ENCODE measurements at places on chromosomes 4 and X.

- no peak for DNase-seq
Observed at GRCh38 chrX:22594766-22595165, 322.1 kb downstream of the CBLL2 start.

- DNase-seq: no peak
Observed at GRCh38 chr4:74635074-74635473, 159.2 kb downstream of the BTC start.

DNA sequence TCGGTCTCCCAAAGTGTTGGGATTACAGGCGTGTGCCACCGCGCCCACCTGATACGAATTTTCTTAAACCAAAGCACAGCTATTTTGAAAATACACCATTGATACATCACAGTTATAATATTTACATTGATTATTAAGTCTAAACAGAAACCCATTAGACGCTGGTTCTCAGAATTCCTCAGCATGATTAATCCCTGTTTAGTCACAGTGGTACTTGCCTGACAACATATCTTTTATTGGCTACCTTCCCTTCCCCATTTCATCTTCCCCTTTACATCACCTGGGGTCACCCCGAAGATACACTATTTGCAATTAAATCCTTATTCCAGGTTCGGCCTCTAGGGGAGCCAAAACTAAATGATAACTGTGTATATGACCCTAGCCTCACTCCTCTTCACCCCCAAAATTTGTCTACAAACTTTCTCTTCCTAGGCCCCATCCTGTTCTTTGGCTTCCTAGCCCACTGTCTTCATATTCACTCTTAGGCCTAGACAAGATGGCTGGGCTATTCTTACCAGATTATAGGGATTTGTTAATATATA is 36.8 kb upstream of the IL1RAPL1 start:
- DNase-seq: no peak

GRCh38 chr4:138509346-138509745 is 267.2 kb upstream of the SLC7A11 start:
- DNase-seq: no peak

DNA sequence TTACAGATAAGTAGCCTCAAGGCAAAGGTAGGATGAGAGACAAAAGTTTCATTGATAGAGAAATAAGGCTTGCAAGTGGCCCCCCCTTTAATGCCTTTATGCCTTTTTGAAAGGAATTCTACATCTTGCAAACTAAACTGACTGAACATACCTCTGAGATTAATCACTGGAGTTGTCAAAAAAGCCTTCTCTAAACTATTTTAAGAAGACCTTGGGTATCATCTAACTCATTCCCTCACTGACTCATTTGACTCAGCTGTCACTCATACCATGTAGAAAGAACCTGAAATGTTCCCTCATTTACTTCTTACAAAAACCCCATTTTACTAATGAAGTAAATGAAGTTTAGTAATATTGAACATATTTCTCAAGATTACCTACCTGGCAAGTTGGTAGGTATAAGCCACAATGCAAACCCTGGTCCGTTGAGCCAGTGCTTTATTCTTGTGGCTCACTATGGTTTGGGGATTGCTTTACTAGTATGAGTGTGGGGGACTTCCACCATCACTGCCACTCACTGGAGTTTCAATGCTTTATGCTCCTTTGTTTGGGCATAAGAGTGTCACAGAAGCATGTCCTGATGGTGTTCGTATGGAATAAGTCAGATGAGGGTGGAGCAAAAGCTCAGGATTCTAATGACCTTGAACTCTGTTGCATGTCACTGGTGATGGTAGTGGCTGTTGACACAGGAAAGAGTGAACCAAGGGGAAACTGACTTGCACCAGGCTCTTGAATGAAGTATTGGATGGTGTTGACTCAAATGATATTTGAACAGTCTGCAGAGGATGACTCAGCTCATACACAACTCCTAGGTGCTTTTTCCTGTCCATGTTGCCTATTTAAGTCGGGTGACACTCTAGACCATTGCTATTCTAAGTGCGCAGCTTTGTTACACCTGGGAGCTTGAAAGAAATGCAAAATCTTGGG is 305.5 kb upstream of the EMCN start:
- no peak for DNase-seq

DNA sequence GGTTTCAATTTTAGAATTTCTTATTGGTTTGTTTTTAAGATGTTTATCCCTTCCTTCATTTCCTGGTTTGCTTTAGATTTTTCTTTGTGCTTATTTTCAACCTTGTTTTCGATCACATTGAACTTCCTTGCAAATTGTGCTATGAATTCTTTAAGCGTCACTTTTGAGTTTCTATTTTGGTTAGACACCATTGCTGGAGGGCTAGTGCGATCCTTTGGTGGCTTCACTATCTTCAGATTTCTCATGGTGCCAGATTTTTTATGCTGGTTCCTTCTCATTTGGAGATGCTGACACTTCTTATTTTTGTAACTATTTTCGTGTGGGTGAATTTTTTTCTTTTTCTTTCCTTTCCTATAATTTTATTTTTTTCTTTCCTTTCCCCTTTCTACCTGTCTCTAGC is 227.2 kb upstream of the HDX start:
- DNase-seq: no peak

DNA sequence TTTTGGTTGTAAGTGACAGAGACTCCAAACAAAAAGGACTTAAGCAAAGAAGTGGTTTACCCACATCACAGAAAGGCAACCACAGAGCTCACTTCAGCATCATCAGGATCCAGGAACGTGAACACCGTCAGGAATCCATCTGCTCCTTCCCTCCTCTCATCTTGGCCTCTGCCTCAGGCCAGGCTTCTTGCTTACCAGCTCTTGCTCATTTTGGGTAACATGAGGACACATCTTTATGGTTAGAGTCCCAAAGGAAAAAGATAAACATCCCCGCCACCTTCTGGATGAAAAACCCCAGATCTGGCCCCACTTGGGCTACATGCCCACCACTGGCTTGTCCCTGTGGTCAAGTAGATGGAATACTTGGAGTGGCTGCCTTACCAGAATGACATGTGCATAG is 176.8 kb upstream of the RPL34 start:
- DNase-seq: no peak

- no peak for DNase-seq
Observed at GRCh38 chrX:96611619-96612362, 72.9 kb upstream of the DIAPH2 start.

- no peak for DNase-seq
Observed at GRCh38 chr4:166421556-166422156, 548.6 kb downstream of the TLL1 start.

GRCh38 chr4:117481742-117482141 is 396.4 kb upstream of the TRAM1L1 start:
- DNase-seq: no peak

DNA sequence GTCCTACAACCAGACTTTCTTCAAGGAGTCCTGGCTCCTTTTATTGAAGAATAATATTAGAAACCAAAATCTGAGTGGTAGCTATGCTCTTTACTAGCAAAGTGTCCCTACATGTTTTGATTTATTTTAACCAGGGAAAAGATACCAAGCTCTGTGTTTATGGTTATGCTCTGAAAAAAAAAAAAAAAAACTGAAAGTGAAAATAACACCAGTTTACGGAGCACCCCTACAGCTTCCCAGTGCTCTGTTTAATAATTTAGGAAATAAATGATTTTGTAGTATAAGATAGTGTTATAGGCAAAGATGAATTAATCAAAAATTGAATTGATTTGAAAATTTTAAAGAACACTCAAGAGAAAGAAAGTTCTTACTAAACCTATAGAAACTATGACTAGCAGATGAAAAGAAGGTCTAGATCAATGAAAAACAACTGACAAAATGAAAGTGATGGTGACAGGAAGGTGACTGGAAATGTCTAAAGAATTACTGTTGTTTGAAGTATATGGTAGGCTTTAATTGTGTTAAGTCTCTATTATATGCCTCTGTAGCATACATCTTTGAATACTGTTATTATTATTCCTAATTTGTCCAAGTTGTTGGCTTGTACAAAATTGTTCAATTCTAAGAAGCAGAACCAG is 1698.4 kb upstream of the PCDH10 start:
- DNase-seq: no peak

- DNase-seq: no peak
Observed at GRCh38 chr4:5200513-5200912, 149.2 kb downstream of the STK32B start.

DNA sequence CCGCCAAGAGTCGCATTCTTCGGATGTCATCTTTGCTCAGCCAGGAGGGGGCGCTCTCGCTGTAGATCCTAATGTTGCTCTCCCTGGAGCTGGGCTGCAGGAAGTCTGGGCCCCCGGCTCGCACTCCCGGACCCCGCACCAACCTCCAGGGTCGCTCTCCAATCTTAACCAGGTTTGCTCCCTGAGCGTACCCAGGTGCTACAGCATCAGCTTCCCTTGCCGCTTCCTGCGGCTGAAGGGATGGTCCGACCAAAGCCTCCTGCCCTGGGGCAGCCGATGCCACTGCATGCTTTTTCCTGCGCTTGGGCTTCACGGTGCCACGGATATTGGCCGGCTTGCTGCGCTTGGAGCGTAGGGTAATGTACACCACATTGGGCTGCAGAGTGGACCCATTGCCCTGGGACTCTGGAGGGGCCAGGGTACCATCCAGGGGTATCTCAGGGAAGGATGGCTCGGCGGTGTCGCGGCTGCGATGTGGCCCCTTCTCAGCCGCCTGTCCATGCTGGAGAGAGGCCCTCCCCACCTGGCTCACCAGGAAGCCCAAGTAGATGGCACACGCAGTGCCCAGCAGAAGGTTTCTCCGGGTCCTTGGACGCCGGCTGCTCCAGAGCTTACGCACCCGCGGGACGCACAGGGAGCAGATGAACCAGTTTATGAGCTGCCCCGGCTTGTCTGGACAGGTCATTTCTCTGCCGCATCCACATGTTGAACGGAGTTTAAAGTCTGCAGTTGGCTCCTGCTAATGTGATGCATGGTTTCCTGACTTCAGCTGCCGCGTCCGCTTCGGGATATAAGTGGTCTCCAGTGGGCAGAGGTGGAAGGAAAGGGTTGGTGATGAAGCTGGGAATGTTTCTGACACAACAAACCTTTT is 1.9 kb downstream of the GASK1B start:
- DNase-seq: no peak

GRCh38 chrX:68719904-68720614 is 72.6 kb downstream of the STARD8 start:
- DNase-seq: no peak

GRCh38 chr4:147830987-147831386 is 99.1 kb downstream of the ARHGAP10 start:
- peak; percentile 25 for DNase-seq

- DNase-seq: no peak
Observed at GRCh38 chrX:10393899-10394298, 226.5 kb downstream of the MID1 start.

- DNase-seq: no peak
Observed at GRCh38 chr4:8699479-8700145, 107.0 kb downstream of the CPZ start.

DNA sequence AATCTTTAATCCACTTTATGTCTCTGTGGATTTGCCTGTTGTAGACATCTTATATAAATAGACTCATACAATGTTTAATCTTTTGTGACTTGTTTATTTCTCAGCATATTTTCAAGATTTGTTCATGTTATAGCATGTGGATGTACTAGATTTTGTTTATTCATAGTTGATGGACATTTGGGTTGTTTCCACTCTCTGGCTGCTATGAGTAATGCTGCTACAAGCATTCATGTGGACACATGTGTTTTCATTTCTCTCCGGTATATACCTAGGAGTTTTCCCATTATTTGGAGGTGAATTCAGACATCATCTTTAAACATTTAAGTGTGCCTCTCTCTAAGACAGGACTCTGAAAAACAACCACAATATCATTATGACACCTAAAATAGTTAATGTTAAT is 2.3 kb downstream of the IKBKG start:
- no peak for DNase-seq

- DNase-seq: no peak
Observed at GRCh38 chr4:84699001-84699671, 116.2 kb downstream of the CDS1 start.

GRCh38 chrX:136863826-136864225 is 16.7 kb downstream of the RBMX start:
- DNase-seq: no peak

DNA sequence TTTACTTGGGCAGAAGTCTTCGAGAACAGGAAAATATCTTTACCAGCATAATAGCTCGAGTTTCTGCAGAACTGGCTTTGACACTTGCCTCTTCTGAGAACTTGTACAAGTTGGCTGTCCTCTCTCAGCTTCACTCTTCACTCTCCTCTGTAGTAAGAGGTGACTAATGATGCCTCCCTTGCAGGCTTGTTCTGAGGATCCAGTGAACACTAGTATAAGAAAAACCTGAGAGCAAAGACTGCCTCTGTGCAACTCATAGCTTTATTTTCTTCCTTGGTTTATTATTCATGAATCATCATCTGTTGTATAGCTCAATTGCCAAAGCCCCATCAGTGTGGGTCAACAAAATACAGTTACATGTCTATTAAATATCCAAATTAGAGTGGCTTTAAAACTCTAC is 266.7 kb upstream of the CLNK start:
- DNase-seq: no peak

GRCh38 chr4:26420438-26420837 is 69.8 kb downstream of the CCKAR start:
- DNase-seq: no peak

GRCh38 chrX:70553516-70553915 is 108.9 kb downstream of the DLG3 start:
- DNase-seq: no peak

DNA sequence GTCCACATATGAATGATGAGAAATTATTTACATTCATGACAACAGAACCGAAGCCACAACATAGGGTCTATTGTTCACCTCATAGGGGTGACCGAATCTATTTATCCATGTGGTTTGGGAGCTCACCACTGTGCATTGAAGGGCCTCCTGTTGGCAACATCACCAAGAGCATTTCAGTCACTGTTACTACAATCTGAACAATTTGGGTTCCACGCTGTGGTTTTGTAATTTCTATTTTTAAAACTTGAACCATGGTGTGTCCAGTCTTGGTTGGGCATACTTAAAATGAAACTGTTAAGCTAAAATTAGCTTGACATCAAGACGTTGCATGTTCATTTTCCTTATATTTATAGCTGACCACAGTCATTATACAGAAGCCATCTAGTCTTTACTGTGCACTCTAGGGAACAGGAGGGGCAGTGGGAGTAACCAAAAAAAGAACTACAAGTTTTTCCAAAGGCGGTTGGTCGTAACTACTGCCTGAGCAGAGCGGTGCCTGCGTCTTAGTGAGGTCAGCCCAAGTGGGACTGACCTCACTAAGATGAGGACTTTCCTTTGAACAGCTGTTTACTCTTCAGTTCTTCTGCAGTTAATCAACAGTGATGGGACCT is 192.1 kb downstream of the SPRY1 start:
- peak; percentile 19 for DNase-seq

GRCh38 chr4:53800741-53801140 is 209.5 kb upstream of the LNX1 start:
- no peak for DNase-seq

- no peak for DNase-seq
Observed at GRCh38 chrX:36445566-36445965, 526.0 kb downstream of the CFAP47 start.

DNA sequence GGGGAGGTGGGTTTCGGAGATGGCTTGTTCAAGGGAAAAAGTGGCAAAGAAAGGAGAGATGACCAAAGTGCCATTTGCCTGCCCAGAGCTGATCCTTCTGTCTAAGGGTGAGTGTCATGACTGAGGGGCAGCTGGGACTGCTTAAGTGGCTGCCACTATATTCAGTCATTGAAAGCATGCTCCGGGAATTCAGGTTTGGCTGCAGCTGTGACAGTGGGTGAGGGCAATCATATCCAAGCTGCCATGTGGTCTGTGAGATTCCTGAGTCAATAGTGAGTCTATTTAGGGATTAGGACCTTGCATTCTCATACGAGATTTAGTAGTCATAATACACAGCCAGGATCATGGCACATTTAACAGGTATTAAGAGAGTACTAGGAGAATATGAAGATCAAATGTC is 138.8 kb upstream of the BANK1 start:
- no peak for DNase-seq

Data from kidney epithelial cell (primary cell).